ENCODE measurements at places on chromosomes 12 and 14.

GRCh38 chr14:36981832-36982529 lies 190.4 kb downstream of the SLC25A21 start:
- no peak for DNase-seq

GRCh38 chr14:73770977-73771847 lies 57.0 kb upstream of the PNMA1 start:
- no peak for DNase-seq

DNA sequence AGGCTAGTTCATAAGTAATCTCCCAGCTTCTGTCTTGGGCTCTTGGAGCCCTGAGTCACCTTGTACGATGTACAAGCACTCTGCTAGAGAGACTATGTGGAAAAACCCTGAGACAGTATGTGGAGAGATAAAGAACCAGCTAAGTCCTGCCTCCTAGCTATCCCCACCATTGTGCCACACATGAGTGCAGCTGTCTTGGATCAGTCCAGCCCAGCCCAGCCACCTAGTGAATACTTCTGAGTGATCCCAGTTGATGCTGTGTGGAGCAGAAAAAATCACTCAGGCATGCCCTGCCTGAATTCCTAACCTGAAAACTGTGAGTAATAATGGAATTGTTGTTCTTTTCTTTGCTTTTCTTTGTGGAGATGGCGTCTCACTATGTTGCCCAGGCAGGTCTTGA lies 5.1 kb upstream of the SERPINA6 start:
- DNase-seq = no peak

GRCh38 chr12:85920324-85920947 lies 46.3 kb downstream of the NTS start:
- DNase-seq = no peak

- no peak for DNase-seq
These were observed 169.1 kb downstream of the RBM19 start for GRCh38 chr12:113796852-113797534.

DNA sequence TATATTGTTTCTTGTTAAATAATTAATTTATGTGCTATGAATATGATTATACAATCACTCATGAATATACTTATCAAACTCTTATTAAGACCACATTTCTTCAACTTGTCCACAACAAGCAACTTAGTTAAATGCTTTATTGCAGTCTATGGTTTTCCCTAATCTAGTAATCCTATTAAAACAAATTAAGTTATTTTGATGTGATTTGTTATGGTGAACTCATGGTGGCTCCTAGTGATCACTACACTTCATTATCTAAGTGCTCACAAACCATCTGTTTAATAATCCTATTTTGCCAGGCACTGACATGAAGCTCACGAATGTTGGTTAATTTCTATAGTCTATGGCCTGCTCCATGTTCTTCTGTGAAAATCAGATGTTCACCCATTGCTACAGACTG lies 42.9 kb downstream of the INSM2 start:
- DNase-seq = no peak

- DNase-seq = no peak
These were observed 1.9 kb downstream of the BRI3BP start for GRCh38 chr12:124995200-124995961.

- no peak for DNase-seq
These were observed 308.7 kb upstream of the DIO3 start for GRCh38 chr14:101252443-101253214.
